ENCODE measurements at places on chromosomes 12 and 14. TPM values are rescaled to one million over a fixed set of nuclear protein-coding genes. Genes with fewer than 3 reads are reported as not detected.

RD3L gene
- not detected for total RNA-seq

KRT74 gene
- total RNA-seq: not detected

NAA30 gene
- total RNA-seq: 13.7 TPM

DYNLL1 gene
- total RNA-seq: 585 TPM
